ENCODE measurements at places on chromosomes 4 and X.

- H3K36me3 ChIP-seq: no peaks in the 10 kb centered on the region
- no peaks in the 10 kb centered on the region for H3K4me1 ChIP-seq
- no peak overlapping the region for H3K27ac ChIP-seq
- H3K27me3 ChIP-seq: no peaks in the 10 kb centered on the region
Observed at GRCh38 chr4:150127757-150128156, 49.5 kb downstream of the DCLK2 start.

GRCh38 chr4:80182237-80182866, 15.0 kb upstream of the PRDM8 start:
- H3K4me3 ChIP-seq: no peak overlapping the region
- H3K27me3 ChIP-seq: peaks cover 43% of the 10 kb centered on the region
- no peak overlapping the region for H3K27ac ChIP-seq
- no peaks in the 10 kb centered on the region for H3K36me3 ChIP-seq
- DNase-seq: no peak

DNA sequence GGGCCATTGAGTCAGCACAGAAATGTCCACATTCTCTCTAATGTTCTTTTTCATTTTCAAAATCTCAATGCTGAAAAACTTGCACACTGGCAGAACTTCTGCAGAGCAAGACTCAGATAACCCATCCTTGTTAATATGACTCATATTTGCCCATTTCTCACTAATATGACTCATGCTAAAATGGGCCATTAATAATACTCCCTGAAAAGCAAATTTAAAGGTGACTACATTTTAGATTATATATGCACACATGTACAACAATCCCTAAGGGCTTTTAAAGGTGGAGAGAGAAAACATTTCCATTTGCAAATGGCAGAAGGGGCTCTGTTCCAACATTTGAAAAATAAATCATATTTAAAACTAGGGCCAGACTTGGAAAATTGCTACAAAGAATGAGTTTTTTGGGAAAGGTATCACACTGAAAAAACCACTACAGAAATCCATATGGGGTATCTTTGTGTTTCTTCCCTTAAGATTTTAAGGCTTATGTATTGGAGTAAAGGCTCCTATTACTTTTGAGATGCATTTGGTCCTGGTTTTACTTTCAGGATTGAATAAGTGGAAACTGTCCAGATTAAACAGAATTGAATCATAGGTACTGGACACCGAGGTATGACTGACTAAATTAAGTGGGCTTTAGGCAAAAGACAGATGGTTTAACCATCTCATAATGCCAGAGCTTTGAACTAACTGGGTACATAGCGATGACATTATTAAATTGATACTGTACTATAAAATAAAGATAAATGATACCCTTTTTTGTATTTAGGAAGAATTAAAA, 30.0 kb downstream of the TLR2 start:
- DNase-seq: no peak
- no peak overlapping the region for H3K27ac ChIP-seq

DNA sequence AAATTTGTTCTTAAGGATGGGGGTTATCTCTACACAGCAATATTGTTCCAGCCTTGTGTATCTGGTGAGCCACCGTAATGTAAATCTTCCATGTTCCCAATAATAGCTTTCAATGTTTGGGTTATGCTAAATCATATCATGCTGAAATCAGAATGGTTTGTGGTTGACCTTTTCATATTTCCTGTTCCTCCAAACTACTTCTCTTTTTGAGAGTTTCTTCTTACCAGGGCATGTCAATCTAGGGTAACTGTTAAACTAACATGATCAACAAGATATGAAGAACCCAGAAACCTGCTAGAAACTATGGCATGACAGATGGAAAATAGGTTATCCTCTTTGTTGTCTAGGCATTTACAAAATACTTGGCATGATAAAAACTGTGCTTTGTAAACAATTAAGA, 22.0 kb downstream of the TNMD start:
- no peaks in the 10 kb centered on the region for H3K4me1 ChIP-seq
- no peak overlapping the region for H3K27ac ChIP-seq
- no peak overlapping the region for H3K4me3 ChIP-seq
- no peak for DNase-seq
- H3K27me3 ChIP-seq: no peaks in the 10 kb centered on the region

DNA sequence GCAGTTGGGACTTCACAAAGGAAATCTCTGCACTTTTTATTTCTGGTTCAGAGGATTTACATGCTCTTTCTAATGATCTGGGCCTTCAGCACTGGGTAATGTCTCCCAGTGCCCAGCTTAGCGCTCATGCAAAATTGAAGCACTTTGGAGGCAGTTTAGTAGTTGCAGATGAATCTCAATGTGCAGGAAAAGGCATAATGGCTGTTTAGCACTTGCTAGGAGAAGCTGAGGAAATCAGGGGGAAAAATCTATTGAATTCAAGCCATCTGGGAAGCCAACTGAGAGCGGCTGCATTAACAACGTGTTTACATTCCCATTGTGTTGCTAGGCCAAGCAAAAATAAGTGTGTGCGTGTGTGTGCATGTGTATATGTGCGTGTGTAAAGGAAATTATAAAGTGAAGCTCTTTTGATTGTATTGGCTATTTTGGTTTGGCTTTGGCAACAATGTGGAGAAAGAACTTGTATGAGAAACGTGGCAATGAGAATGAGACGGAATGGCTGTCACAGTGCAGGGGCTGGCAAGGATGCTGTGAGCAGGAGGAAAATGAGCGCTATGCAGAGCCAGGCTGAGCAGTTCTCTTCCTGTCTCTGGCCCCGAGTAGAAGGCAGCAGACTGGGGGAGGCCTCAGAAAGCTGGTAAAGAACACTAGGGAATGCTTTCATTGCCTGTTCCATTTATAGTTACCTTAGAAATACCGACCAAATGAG, 231.5 kb downstream of the UNC5C start:
- H3K4me1 ChIP-seq: no peaks in the 10 kb centered on the region
- H3K36me3 ChIP-seq: no peaks in the 10 kb centered on the region
- H3K27ac ChIP-seq: no peak overlapping the region
- no peak overlapping the region for H3K4me3 ChIP-seq

DNA sequence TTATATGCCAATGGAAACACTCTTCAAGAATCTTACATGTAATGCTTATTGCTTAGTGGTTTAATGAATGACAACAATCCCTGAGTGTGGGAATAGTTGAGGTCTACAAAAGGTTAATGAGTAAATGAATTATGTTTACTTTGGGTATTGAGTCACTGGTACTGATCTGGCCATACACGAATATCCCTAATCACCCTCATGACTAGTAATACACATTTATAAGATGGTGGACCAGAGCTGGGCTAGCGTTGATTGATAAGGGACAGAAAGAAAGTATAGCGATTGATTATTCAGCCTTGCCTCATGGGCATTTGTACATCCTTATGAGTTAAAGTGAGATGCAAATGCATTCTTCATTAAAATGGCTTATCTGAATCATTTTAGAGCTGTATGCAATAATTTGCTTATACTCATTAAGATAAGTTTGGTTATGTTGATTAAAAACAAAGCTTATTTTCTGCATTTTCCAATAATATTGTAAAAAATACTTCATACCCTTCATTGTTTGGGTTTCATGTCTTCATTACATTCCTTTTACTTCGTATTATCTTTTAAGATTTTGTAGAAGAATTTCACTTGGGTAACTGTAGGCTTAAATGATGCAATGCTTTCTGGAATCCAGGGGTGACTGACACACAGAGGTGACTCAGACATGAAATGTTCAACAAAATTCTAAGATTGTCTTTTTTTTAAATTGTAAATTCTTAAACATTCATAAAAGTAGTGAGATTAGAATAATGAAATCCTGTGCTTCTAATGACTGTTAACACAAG, 47.4 kb downstream of the FGF2 start:
- no peaks in the 10 kb centered on the region for H3K4me1 ChIP-seq
- DNase-seq: no peak
- no peaks in the 10 kb centered on the region for H3K36me3 ChIP-seq
- no peak overlapping the region for H3K27ac ChIP-seq
- H3K27me3 ChIP-seq: no peaks in the 10 kb centered on the region

GRCh38 chr4:8205241-8205707, 6.2 kb downstream of the SH3TC1 start:
- no peak overlapping the region for H3K4me3 ChIP-seq
- H3K27me3 ChIP-seq: no peaks in the 10 kb centered on the region
- H3K36me3 ChIP-seq: no peaks in the 10 kb centered on the region
- peaks cover 7% of the 10 kb centered on the region for H3K4me1 ChIP-seq
- no peak for DNase-seq

DNA sequence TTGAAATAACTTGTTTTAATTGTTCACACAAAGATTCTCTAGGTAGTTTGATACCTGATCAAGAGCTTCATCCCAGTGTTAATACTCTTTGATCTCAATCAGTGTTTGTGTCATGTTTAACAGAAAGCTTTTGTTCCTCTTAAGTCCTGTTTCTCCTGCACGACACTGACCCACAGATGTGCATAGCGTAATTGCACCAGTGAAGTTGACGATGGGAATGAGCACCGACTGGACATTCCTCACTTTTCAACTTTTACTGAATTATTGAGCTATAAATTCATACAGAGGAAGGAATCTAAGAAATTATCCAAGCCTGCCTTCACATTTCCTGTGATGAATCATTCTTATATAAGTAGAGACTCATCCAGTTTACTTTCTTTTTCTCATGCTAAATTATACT, 878.7 kb upstream of the TENM3 start:
- no peak for DNase-seq
- no peaks in the 10 kb centered on the region for H3K4me1 ChIP-seq
- no peak overlapping the region for H3K27ac ChIP-seq
- no peak overlapping the region for H3K4me3 ChIP-seq
- H3K27me3 ChIP-seq: no peaks in the 10 kb centered on the region

DNA sequence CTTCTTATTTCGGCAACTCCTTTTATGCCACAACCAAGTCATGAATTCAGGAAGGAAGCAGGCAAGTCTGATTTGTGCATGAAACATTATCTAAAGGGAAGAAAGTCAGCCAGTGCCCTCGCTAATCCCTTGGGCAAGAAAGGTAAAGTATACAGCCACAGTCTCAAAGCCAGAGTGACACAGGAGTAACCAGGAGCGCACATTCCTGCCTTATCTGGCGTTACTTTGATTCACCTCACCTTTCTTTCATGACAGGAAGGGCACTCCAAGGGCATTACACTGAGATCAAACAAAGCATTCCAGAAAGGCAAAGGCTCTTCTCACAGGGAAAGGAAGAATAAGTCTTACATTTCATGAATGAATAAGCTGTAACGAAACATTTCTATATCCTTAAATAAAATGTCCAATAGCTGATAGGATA, 38.8 kb downstream of the FAT1 start:
- H3K27me3 ChIP-seq: no peaks in the 10 kb centered on the region
- H3K36me3 ChIP-seq: no peaks in the 10 kb centered on the region
- no peak for DNase-seq
- H3K27ac ChIP-seq: peak overlapping the region; percentile 55

- no peaks in the 10 kb centered on the region for H3K36me3 ChIP-seq
- DNase-seq: no peak
- H3K27me3 ChIP-seq: no peaks in the 10 kb centered on the region
- H3K4me1 ChIP-seq: no peaks in the 10 kb centered on the region
- no peak overlapping the region for H3K27ac ChIP-seq
Observed at GRCh38 chr4:39326468-39326977, 39.6 kb downstream of the RFC1 start.

- no peaks in the 10 kb centered on the region for H3K36me3 ChIP-seq
- DNase-seq: no peak
- no peaks in the 10 kb centered on the region for H3K4me1 ChIP-seq
- no peak overlapping the region for H3K4me3 ChIP-seq
- H3K27ac ChIP-seq: no peak overlapping the region
Observed at GRCh38 chr4:26941951-26942350, 81.3 kb downstream of the STIM2 start.

- no peaks in the 10 kb centered on the region for H3K4me1 ChIP-seq
- no peaks in the 10 kb centered on the region for H3K27me3 ChIP-seq
- no peak for DNase-seq
- H3K4me3 ChIP-seq: no peak overlapping the region
Observed at GRCh38 chr4:178812866-178813265, 1370.6 kb upstream of the AGA start.

- H3K27ac ChIP-seq: no peak overlapping the region
- no peak for DNase-seq
- peaks cover 20% of the 10 kb centered on the region for H3K27me3 ChIP-seq
Observed at GRCh38 chrX:37910186-37910585, 62.8 kb upstream of the DYNLT3 start.

DNA sequence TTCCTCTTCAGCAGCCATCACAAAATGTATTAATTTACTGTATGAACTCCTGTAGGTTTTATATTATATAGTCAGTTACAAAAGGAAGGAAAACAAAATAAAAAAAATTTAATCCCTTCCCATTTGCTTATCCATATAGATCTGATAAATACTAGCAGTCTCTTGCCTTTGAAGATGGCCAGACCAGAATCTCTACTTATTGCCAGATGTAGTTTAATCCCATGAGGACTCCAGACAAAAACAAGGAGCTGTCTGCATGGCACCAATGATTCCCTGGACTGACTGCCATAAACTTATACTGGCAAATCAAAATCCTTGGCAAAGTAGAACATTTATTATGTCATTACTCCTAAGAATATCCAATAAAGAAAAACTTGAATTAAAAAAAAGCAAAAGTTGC, 223.3 kb upstream of the MAB21L2 start:
- no peak for DNase-seq
- H3K4me1 ChIP-seq: no peaks in the 10 kb centered on the region
- H3K27me3 ChIP-seq: no peaks in the 10 kb centered on the region
- no peak overlapping the region for H3K27ac ChIP-seq

DNA sequence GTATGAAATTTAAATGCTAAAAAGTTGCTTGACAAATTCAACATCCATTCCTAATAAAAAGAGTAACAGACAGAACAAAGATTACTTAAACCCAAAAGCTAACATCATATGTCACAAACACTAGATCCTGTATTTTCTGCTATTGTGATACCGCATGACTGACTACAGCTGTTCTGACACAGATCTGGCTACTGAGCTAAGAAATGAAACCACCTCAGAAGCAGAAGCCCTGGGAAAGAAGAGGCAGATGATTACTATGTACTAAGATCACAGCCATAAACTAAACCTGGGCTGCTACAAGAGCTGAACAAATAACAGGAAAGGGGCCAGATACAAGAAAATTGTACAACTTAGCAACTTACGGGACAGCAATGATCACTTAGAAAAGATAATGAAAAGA, 9.4 kb downstream of the LETM1 start:
- H3K4me3 ChIP-seq: no peak overlapping the region
- H3K4me1 ChIP-seq: peaks cover 12% of the 10 kb centered on the region
- no peak overlapping the region for H3K27ac ChIP-seq
- no peaks in the 10 kb centered on the region for H3K36me3 ChIP-seq
- H3K27me3 ChIP-seq: no peaks in the 10 kb centered on the region

All from transverse colon (tissue), 4 donors.